ENCODE measurements at places on chromosomes 4 and X.

GRCh38 chr4:7352486-7352885 lies 82.2 kb downstream of the PSAPL1 start:
- DNase-seq, result no peak

DNA sequence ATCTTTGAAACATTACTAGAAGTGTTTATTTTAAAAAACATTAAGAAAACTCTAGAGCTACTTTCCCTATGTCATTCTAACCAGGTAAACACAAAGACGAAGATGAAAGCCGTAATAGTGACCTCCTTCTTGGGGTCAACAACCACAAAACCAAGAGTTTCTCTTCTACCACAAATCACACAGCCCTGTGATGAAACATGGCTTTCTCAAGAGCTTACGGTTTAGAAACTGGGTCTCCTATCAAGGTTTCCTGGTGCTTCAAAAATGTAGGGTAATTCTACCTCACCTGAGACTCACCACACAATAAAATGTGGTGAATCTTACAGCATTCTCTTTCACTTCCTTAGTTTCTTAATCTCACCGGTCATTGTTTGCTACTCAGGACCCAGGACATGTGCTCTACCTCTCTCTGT lies 50.9 kb downstream of the CORIN start:
- DNase-seq, result no peak

GRCh38 chrX:85994228-85994627 lies 53.1 kb downstream of the CHM start:
- peak; percentile 3 for DNase-seq

DNA sequence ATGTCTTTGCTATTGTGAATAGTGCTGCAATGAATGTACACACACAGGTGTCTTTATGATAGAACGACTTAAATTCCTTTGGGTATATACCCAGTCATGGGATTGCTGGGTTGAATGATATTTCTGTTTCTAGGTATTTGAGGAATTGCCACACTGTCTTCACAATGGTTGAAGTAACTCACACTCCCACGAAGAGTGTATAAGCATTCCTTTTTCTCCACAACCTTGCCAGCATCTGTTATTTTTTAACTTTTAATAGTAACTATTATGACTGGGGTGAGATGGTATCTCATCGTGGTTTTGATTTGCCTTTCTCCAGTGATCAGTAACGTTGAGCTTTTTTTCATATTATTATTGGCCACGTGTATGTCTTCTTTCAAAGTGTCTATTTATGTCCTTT lies 17.6 kb upstream of the DCUN1D4 start:
- DNase-seq, result no peak

DNA sequence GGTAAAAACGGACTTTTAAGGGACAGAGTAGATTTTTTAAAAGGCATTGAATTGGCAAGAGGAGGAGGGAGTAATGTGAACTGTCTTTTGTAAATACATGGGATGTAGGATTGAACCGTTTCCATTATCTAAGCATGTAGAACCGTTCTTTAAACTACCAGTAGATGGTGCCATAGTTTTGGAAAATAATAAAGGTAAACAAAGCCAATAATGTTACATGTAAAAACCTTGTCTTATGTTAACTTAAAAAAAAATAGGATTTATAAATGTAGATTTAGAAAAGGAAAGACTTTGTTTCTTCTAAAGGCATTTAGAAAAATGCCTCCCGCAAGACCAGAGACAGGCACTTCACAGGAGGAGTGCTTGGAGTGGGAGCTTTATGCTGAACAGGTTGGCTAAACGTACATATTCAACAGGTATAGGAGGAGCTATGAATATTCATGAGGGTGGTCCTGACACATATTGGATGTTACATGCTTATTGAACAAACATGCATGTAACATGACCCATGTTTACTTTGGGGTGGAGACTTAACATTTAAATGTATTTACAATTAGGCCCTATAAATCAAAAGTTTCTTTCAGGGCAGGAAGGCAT lies 45.5 kb upstream of the FAM241A start:
- DNase-seq, result peak; percentile 79

DNA sequence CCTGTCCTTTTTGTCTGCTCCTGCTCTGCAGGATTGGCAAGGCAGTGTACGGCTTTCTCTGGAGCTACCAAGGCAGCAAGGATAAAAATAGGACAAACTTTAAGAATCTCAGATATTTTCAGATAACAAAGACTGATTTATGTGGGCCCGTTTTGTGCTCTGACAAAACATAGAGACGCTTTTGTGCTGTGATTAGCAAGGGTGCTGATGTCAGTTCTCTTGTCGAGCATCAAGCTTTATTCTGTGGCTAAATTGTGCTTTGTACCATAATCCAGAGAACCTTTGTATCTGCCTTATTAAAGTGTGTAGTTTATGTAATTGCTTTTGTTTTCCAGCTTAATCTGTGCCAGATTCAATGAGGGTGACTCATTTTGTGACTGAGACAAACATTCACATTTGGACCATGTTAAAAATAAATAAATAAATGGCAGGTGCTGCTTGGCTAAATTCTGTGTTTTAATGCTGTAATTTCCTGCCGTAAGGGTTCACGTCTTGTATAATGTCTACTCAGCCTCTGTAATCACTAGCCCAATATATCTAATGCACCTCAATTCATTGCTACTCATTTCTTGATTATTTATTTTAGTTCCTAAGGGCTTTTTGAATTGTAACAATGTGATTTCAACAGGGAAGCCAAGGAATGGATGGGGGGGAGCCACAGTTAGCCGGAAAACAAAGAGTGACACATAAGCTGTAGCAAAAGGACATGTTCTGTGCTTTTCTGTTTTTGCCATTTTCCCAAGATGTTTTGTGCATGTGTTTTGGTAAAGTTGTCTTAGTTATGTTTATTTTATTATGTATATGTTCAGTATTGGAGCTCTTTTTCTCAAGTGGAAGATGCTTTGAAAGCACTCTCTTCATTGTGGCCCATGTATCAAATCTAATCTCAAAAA lies 75.1 kb downstream of the GAB1 start:
- peak; percentile 58 for DNase-seq

- no peak for DNase-seq
These were observed 537.5 kb downstream of the SPRY1 start for GRCh38 chr4:123934096-123934495.

DNA sequence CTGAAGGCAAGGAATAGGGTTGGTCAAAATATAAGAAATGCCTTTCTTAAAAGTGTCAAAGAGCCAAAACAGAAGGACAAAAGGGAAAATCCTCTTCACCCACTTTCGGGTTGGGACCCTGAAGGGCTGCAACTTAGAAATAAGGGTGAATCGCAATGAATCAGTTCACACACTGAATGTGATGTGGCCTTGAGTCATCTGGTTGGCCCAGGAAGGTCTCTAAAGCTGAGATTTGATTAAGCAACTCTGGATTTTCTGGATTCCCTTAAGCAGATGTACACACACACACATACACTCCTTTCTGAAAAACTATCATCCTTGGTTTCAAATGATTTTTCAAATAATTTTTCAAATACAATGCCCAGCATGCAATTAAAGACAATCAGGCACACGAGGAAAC lies 13.1 kb downstream of the TAB3 start:
- peak; percentile 87 for DNase-seq

GRCh38 chr4:48100256-48100655 lies 33.8 kb downstream of the TXK start:
- DNase-seq, result no peak

DNA sequence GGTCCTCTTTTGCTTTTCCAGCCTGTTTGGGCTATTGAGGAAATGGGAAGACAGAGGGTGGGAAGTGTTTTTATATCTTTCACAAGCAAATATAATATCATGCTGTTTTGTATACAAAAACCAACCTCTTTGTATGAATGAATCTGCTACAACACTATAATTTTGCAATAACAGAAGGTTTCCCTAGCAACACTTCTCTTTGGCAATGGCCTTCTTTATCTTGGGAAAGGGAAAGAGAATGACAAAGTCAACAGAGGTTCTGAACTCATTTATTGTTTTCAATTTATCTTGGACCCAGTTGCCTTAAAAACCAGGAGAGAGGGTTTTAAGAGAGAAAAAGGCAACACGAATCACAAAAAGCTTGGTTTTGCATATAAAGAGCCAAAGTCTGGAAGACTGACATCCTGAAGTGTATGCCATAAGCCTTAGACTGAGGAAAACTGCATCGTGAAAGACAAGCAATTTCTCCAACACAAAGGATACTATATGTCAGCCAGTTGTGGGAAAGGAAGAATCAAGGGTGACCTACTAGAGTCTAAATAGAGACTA lies 121.8 kb upstream of the FAM241A start:
- DNase-seq, result no peak

GRCh38 chr4:6561706-6562371 lies 13.2 kb upstream of the MAN2B2 start:
- DNase-seq, result no peak

DNA sequence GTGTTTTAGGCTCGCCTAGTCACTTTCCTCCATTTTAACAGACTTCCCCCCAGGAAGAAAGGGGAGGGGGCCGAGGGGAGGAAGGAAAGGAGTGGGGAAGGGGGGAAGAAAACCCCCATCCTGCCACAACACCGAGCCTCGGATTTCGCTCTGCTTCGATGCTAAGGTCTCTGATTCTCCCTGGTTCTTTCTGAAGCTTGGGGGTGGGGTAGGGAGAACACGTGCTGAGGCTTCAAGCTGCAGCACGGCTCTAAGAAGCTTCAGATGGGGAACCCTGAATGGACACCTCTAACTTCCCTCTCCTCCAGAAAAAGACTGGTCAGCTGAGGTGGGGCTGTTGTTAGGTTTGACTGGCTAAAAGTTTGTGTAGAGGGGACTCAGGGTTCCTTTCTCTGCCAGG lies 61.8 kb downstream of the RHOH start:
- DNase-seq, result no peak

DNA sequence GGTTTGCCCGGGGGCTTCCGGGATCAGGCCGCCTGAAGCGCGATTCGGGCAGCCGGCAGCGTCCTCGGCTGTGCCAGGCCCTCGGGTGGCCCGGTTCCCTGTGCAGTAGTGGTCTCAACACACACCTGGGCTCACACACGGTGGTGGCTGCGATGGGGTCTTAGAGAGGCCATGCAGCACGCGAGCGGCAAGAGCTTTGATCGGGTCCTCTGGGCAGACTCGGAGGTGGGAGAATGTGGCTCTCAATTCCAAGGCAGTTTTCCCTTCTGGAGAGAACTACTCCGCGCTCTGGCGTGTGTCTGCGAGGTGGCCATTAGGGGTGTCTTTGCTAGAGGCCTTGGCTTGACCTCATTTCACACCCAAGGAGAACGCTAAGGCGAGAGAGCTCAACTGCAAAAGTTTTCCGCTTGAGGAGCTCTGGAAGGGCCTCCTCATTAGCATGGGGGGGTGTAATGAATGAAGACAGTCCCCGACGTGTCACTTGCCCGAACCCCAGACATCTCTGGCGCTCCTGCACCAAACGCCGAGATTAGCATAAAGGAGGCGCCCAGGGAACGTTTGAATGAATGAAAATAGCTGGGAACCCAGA lies 771 bp upstream of the RBPJ start:
- DNase-seq, result peak; percentile 33

DNA sequence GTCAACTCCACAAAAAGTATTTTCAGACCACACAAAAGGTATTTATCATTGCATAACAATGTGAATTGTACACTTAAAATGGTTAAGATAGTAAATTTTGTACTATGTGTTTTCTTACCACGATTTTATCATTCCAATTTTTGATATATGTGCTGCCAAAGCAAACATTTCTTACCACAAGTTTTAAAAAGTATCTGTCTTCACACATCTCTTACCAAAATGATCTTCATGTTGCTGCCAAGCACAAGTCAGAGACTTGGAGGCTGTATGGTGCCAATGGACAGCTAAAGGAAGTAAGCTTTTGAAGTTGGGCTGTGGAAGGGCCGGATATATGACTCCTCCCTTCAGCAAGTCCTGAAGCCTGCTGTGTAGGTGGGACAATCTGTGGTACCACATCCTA lies 67.9 kb downstream of the TMLHE start:
- peak; percentile 1 for DNase-seq

- peak; percentile 24 for DNase-seq
These were observed 338.3 kb upstream of the GALNT7 start for GRCh38 chr4:172830295-172830764.

DNA sequence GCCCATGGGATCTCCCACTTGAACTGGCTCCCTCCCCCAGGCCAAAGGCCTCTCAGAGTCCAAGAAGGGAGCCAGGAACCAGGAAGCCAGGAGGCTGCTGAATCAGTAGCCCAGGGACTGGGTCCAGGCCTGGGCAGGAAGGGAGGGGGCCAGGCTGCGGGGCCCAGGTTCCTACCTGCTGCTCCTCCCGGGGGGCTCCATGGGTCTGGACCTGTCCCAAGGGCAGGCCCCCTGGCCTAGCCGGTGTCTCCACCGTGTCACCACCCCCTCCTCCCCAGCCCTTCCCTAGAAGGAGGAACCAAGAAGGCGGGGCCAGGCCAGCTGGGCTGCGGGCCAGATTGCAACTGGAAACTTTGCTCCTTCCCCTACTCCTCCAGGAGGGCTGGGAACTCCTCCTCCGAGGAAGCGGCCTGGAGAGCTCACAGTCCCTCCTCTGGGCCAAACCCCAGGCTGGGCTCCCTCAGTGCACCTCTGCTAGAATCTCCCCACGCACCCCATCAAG lies at the start of gene IQSEC2:
Gene IQSEC2, minus strand, starts transcription at position 264 of the 502 bp plus-strand sequence.
- peak; percentile 81 for DNase-seq

GRCh38 chr4:160143574-160143973 lies 1040.7 kb downstream of the RAPGEF2 start:
- DNase-seq, result no peak

DNA sequence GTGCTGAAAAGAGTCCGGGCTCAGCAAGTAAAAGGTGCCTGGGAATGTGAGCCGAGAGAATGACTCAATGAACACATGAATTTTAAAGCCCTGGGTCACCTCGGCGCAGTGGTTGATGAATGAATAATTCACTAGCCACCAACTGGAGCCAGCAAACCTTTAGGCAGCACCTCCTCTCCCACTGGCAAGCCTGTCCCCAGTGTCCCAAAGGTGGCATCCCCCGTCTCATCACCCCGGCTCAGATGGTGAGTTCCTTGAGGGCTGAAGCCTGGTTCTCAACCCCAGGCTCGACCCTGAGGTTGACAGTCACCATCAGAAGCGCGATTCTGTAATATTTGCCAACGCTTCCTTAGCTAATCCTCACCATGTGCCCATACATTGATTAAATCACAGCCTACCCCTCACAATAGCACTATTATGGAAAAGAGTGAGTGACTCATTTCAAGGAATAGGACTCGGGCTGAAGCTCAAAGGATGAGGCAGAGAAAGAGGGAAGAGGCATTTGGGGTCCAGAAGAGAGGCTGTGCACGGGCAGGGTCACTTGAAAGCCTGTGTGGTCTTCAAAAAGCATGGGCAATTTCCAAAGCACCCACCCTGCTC lies 2.7 kb upstream of the CCNQ start:
- DNase-seq, result no peak

DNA sequence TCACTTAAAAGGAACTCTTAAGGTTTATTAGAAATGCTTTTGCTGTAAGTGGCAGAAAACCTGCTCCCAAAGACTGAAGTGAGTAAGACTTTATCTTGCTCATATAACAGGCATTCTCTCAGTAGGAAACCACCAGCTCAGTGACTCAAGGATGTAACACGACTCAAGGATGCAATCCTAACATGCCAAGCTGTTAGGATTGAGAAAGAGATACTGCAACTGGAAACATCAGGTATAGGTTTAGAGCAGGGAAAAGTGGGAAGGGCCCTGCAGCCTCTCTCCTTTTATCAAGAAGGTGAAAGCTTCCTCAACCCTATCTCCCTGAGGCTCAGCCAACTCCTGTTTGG lies 11.9 kb upstream of the SLC9A7 start:
- peak; percentile 91 for DNase-seq

- no peak for DNase-seq
These were observed 1337.5 kb downstream of the FSTL5 start for GRCh38 chr4:160826339-160826679.

Measured in fibroblast of mammary gland (primary cell).